ENCODE measurements at places on chromosomes 11 and 22.

DNA sequence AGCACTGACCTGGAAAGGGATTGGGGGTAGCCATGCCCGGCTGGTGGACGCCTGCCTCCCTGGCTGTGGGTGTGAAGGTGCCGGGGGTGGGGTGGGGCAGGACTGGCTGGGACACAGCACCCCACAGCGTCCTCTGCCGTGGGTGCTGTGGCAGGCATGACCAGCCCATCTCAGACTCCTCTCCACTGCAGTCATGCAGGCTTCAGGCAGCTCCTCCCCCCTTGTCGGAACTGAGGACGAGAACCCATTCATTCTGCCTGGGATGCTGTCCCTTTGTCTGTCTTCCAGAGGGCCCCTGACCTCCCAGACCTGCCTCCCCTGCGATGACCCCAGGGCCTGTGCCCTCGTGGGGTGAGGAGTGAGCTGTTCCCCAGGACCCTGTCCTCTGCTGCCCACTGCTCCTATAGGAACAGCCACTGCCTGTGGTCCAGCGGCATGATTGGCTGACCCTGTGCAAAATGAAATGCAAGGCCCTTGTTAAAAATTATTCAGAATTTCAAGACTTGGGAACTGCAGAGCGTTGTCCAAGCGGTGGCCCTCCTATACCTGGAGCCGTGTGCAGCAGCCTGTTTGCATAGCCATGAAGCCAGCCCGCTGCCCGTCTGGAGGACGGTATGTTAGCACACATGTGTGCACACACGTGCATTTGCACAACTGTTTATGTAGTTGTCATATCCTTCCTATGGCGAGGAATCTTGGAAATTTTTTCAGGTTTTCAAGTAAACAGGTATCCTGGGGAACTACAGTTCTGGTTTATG lies 1122.3 kb downstream of the BRD1 start:
- DNase-seq = no peak

GRCh38 chr11:112345706-112346105 lies 85.0 kb upstream of the PLET1 start:
- DNase-seq = no peak

DNA sequence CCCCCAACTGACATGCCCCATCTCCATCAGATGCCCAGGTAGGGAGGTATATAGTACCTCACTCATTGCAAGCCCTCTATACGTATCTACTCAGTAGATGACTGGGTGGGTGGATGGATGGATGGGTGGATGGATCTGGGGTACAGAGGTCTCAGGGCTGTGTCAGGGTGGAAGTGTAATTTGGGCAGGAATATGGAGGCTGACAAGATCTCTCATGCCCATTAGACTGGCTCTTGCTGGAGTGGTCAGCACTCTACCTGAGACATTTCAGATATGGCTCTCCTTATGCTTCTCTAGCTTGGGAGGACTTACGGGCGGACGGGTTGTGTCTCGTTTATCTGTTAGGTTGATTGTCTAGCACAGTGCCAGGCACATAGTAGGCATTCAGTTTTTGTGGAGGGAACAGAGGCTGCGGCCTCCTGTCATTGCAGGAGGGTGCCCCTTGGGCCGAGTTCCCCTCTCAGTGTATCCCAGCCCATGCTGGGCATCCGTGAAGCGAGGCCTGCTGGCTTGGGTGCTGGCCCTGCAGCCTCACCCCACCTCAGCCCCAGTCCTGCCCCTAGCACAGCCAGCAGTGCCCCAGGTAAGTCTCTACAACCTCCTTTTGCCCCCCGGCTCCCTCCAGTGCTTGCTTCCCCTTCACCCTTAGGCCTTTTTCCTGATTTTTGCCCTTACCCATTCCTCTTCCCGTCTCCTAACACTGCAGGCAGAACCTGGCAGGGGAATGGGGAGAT lies 13.7 kb downstream of the ROBO3 start:
- DNase-seq = no peak

GRCh38 chr11:100562128-100562527 lies 125.0 kb upstream of the ARHGAP42 start:
- no peak for DNase-seq

DNA sequence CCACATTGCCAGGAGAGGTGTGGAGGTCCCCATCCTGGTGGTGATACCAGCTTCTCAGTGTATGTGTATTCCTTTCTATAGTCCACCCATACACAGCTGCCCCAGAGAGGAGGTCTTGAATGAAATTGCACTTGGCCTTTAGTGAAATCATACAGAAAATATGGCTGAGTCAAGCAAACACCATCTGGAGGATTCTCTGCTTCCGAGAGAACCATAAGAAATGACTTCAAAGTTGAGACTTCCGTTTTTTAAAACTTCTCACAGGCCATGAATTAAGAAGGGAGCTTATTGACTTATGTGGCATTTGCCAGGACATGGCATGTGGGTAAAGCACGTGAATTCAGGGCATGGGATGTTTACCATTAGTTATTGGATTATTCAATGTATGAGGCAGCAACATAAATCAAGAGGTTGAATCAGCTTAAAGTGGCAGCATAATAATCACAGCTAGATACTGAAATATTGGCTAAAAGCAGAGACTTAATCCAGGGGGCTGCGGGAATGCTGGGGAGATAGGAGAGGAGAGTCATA lies 119.1 kb upstream of the MTNR1B start:
- DNase-seq = no peak

DNA sequence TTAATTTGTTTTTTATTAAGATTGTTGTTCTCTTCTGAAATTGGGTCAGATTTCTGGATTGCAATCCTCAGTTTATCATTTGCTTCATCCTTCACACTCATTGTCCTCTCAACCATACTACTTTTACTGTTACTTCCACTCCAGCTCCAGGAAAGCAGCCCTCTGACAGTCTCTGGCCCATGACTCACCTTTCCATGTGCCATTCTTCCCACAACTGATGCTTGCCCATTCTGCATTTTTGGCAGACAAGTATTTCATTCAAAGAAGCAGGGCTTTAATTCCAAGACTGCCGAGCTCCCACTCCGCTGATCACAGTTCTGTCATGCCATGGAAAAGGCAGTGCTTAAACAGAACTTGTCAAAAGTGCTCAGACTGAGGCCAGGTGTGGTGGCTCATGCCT lies 139.2 kb downstream of the WNT11 start:
- DNase-seq = no peak

- no peak for DNase-seq
Measured at GRCh38 chr11:70702040-70702648, 303.8 kb downstream of the CTTN start.

- peak; percentile 89 for DNase-seq
Measured at GRCh38 chr11:65662799-65663638, at the start of gene RELA. RELA (minus strand) TSS chr11:65662916; CDS start chr11:65662832, 84 bp downstream.

GRCh38 chr22:41092847-41093411 lies 537 bp downstream of the EP300 start:
- peak; percentile 11 for DNase-seq

GRCh38 chr11:33891714-33892327 lies at the start of gene LMO2:
LMO2 (minus strand) TSS chr11:33892076; CDS start chr11:33869716, 22,360 bp downstream.
- no peak for DNase-seq

- DNase-seq = no peak
Measured at GRCh38 chr11:67345920-67346819, 7.2 kb downstream of the POLD4 start.

DNA sequence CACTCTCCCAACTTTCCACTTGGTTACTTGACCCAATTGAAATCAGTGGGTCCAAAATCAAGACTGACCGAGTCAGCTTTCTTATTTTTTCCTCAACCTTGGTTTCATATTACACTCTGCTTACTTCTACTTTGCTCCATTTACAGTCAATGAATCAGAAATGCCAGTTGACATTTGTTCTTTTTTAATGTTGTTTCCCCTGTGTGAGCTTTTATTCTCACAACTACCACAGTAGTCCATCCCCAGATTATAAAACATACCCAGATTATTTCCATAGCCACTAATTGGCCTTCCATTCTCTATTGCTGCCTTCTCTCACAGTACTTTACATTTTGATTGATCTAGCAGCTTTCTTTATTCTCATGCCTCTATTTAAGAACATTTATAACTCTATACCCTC lies 50.0 kb downstream of the DNAJC24 start:
- no peak for DNase-seq

DNA sequence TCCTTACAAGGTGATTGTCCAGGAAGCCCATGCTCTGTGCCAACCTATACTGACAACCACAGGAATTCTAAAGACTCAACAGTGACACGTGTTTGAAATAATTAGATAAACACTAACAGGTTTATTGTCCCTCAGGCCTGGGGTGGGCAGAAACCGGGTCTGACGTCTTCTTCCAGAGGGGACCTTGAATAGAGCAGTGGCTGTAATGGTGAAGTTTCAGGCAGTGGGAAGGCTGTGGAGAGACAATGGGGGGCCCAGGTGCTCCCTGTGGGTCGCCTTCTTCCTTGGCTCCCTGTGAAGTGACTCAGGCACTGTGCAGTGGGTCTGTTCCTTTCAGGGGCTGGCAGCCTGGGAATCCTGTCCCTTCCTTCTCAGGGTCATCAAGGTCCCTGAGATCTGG lies 54.6 kb downstream of the OTOG start:
- DNase-seq = no peak

GRCh38 chr11:101867951-101868350 lies 46.9 kb upstream of the CEP126 start:
- no peak for DNase-seq

GRCh38 chr22:45084400-45084920 lies 74.7 kb upstream of the PHF21B start:
- DNase-seq = no peak

GRCh38 chr22:40628354-40629042 lies 8.0 kb downstream of the MRTFA start:
- no peak for DNase-seq

GRCh38 chr11:81874635-81875034 lies 859.0 kb downstream of the FAM181B start:
- DNase-seq = no peak

DNA sequence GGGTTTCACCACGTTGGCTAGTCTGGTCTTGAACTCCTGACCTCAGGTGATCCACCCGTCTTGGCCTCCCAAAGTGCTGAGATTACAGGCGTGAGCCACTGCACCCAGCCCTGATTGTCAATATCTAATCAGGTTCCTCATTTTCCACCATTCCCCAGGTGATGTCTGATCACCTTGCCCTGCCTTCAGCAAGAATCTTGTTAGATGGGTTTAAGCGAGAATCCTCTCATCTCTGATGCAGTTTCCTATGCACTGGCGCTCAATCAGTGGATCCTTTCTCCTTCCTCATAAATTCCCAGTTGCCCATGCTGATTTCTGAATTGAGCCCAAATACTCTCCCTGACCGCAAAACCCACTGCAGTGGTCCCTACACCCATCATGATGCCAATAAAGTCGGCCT lies 664 bp upstream of the ZC3H7B start:
- DNase-seq = no peak
